ENCODE measurements at places on chromosomes 16 and 17.

DNA sequence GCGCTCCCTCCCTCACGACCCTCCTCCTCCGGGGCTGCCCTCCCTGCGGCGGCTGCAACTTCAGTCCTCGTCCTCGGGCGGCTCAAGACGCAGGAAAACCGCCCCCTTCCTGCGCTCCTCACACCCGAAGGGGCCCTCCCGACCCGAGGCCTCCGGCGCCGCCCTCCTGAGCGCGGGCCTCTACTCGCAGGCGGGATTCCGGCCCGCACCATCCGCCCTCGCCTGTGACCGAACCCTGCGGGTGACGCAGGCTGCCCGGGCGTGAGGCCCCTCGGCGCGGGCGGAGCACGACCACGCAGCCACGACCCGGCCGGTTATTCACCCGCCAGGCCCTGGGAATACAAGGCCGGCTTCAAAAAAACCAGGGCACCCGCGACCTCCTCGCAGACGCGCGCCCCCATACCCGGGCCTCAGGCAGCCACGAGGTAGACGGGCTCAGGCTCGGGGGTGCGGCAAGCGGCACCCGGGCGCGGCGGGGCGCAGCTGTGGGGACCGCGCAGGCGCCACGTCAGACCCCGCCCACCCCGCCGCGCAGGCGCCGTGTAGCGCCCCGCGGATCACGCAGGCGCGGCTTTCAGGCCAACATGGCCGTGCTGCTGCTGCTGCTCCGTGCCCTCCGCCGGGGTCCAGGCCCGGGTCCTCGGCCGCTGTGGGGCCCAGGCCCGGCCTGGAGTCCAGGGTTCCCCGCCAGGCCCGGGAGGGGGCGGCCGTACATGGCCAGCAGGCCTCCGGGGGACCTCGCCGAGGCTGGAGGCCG, at the start of gene SPG7:
TSS of gene SPG7 (plus strand) at position 570 of the 757 bp plus-strand sequence. CDS start at position 585, 15 bp downstream.
- peak; percentile 71 for DNase-seq

GRCh38 chr17:43946781-43947180, 4.5 kb upstream of the PPY start:
- no peak for DNase-seq

GRCh38 chr16:25692351-25692741, 587 bp downstream of the HS3ST4 start:
- DNase-seq: no peak

DNA sequence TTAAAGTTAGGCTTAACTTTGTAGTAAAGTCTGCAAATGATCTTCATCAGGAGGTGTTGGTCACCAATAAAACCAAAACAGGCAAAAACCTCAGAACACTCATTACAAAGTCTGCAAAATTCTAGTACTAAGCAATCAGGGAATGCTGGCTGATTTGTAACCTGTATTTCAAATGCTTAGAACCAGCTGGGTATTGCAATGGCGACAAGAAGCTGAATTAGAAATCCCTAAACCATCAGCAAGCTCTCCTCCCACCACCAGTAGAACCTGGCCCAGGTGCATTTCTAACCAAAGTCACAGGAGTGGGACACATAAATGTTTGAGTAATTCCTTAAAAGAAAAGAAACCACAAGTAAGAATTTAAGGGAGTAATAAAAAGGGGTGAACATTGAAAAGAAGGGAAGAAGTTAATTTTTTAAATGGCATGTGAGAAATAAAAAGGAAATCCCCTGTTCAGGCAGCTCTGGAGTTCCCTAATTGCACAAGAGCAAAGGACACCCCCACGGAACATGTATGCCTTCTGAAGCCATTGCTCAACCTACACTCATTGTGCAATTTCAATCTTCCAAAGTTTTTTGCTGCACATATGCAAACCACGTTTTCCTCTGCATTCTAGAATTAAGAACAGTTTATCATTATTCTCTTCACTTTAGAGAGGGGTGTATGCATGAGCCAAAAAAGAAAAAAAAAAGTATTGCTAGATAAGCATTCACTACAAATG, 102.9 kb downstream of the HIC1 start:
- no peak for DNase-seq

- DNase-seq: no peak
These were observed 3.1 kb downstream of the MAF start for GRCh38 chr16:79597277-79598062.

GRCh38 chr16:8716052-8716451, 41.6 kb downstream of the ABAT start:
- DNase-seq: no peak

- no peak for DNase-seq
These were observed 1.5 kb upstream of the SPIRE2 start for GRCh38 chr16:89826531-89827382.

- no peak for DNase-seq
These were observed 16.7 kb upstream of the BAIAP2 start for GRCh38 chr17:81018044-81018802.

DNA sequence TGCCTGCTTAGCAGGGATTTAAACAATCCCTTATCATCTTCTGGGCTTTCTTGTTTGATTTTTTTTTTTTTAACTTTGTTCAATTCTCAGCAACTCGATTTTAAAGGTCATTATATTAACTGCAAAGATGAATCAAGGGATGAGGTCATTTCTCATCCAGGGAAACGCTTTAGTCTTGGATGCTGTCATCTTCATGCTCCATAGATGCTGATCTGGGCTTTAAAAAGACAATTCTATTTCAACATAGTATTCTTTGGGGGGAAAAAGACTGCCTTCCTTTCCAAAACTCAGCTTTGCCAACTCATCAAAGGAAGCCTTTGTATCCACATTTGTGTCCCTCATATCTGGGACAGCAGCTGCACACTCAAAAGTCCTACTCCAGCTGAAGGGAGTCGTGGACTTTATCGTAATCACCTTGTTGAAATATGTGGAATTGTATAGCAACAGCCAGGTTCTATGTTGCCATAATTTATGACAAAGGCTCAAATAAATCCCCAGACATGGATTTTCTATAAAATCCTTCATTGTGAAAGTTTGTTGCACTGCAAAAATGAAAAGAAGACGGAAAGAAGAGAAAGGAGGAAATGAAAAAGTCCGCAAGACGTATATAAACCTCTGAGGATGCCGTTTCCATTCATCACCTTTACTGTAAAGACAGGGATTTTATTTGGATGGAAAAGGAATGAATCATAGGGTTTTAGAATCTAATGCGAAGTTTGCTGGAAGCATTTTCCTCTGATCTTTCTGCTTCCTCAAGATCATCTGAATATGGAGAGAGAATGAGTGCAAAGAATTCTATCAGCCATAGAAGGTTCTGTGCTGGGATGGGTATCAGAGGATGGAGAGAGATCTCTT, 48.6 kb upstream of the XYLT1 start:
- DNase-seq: no peak

GRCh38 chr16:30757316-30757715, 4.5 kb downstream of the CFAP119 start:
- no peak for DNase-seq

GRCh38 chr17:22221344-22221743, 529.0 kb downstream of the KCNJ18 start:
- no peak for DNase-seq

DNA sequence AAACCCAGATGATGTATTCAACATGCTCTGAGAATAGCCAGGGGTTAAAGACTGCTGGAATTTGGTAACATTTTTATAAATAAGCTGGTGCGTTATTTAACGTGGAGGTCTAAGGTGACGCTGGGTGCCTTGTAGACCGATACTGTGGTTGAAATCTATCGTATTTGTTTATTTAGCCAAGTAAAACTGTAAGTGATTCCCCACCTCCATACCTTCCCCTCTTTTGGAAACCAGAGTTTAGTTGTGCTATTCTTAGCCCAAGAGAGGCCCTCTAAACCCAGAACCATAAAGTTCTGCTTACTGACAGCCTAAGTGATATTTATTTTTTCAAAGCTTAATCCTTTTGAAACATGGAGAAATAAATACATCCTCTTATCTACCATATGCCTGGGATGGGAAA, 744.5 kb downstream of the WWOX start:
- no peak for DNase-seq

DNA sequence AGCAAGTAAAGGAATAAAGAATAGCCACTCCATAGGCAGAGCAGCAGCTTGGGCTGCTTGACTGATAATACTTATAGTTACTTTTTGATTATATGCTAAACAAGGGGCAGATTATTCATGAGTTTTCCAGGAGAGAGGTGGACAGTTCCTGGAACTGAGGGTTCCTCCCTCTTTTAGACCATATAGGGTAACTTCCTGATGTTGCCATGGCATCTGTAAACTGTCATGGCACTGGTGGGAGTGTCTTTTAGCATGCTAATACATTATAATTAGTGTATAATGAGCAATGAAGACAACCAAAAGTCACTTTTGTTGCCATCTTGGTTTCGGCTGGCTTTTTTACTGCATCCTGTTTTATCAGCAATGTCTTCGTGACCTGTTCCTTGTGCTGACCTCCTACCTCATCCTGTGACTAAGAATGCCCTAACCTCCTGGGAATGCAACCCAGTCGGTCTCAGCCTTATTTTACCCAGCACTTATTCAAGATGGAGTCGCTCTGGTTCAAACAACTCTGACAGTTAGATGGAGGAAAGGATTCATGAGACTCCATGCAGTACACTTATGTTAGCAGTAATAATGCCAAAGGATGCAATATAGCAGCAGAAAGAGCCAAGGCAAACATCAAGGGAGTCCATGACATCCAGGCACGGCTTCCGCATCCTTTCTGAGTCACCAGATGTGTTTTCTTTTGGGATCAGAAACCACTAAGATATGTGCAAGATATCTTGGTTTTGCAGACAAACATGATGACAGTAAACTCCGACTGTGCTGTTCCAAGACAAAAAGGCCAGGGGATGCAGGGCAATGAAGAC, 55.8 kb upstream of the B4GALNT2 start:
- DNase-seq: no peak

- no peak for DNase-seq
These were observed 4.3 kb downstream of the ADCY7 start for GRCh38 chr16:50270510-50271147.

DNA sequence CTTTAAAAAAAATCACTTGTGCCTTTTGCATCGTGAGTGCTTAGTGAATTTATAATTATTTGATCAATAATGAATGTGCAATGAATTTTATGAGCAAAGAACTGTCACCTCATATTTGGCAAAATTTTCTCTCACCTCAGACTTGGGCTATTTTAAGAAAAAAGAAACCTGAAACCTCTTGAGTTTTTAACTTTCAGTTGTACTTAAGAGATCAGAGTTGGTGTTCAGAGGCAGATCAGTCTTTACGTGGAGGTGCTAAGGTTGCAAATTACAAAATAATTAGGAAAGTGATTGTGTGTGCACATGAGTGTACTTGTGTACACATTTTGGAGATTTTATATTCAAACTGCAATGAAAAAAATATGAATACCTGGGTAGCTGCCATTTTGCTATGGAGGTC, 218.7 kb upstream of the RBFOX1 start:
- DNase-seq: no peak

DNA sequence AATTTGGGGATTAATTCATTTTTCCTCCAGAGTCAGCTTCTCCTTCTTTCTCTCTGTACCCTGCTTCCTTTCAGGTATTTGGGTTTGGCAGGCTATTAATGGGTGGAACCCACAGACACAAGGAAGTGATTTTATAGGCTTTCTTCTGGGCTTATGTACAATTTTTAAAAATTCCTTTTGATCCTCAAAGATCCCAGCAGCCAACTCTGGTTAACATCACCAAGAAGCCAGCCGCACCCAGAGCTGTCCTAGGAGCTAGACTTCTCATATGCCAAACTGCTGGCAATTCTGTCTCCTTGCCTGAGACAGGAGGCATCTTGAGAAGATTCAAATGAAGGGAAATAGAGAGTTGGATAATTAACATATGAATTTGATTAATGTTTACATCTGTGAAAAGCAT, 47.2 kb upstream of the ELAC2 start:
- DNase-seq: no peak

DNA sequence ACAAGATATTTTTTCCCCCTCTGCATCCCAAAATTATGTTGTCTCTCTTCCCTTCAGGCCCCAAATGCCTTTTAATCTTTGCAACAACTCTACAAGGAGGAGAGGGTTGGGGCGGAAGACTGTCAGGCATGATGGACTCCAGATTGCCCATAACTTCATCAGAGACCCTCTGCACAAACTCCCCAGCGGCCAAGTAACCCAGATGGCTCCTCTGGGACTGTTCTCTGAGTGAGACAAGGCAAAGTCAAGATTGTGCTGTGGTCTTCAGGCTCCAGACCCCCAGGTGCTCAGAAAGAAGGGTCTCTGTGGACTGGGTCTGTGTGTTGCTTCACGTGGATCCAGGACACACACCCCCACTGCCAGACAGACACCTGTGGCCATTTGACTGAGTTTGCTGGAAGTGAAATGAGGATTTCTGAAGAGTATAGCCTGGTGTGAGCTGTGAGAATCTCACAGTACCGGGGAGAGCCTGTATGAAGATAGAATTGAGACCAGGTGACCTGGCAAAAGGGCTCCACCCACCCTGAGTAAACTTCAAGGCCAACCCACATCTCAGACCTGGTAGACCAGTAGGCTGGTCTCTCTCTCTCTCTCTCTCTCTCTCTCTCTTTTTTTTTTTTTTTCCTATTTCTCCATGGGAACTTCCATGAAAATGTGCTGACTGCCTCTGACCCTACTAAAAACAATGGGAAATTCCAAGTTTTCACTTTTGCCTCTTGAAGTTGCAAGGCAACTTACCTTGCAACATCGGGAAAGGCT, 354.1 kb downstream of the SOX9 start:
- DNase-seq: no peak

DNA sequence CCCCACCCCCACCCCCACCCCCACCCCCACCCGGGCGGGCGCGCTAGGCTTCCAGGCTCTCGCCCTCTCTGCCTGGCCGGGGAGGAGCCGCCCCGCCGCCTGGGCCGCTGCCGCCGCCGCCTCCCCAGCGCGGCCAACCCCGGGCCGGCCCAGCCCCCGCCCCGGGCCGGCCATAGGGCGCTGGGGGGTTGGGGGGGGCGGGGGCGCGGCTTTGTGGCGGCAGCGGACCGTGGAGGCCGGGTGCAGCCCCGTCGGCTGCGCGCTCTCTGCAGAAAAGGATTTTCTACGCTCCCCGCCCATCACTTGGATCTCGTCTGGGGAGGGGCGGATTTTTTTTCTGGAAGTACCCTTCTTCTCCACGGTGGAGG, 230.9 kb downstream of the MRTFB start:
- DNase-seq: no peak

DNA sequence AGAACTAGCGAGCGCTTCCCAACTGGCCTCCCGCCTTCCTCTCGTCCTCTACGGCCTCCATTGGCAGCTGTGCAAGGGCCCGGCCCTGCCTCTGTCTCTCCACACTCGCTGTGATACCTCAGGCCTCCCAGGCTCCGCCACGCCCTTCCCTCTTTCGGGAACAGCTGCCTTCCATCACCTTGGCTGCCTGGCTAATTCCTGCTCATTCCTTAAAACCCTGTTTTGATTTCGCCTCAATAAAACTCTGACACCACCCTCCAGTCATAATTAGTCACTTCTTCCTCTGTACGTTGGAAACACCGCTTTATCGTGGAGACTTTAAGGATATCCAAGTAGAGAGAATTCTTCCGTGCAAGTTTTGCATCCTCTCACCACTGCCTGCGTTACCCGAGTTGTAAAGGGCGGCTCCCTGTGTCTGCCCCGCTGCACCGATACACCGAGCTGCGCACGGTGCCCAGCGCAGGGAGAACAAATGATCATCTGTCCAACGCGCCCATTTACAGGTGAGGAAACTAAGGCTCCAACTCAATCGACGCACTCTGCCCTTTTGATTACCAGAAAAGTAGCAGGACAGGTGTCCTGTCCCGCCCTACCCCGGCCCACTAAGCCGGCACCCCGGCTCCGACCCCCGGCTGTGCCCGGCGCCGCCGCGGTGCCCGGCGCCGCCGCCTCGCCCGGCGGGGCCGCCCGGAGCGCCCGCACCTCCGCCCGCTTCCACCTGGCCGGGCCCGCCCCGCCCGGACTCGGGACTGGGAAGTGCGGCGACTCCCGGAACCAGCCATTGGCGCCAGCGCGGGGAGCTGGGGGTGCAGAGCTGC, 139.7 kb downstream of the SEC14L1 start:
- DNase-seq: no peak

All from stimulated activated CD8-positive, alpha-beta memory T cell treated with anti-CD3 and anti-CD28 coated beads, Interleukin-4, amount 100 ng/mL, for 1 hour (primary cell).